ENCODE measurements at places on chromosomes 2 and 18.

DNA sequence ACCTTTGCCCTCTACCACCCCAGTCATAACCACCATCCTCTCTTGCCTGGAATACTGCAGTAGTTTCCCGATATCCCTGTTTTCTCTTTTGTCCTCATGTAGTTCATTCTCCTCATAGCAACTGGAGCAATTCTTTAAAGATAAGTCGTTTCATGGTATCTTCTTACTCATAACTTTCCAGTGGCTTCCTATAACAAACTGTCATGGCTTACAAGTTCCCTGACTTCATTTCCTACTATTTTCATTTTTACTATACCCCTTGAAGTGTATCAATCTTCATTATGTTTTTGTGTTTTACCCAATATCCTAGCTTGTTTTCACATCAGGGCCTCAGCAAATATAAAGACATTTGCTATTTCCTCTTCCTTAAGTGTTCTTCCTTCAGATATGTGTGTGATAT, 83.7 kb upstream of the PROKR1 start:
- DNase-seq: no peak

DNA sequence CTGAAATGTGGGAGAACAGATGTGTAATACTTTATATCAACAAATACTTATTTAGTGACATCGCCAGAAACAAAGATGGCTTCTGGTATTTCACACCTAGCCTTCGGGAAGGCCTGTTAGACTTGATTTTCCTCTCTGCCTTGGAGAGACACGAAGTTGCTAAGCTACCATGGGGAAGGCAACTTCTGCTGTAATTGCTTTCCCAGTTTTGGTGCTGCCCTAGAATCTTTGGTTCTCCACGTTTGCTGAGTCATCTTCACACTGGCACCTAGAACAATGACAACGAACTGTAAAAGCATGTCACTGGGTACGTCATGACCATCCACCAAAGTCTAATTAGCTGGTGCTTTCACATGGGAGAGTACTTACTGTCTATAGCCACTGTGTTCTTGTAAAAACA, 58.7 kb upstream of the ACTR3 start:
- DNase-seq: peak; percentile 81

GRCh38 chr2:47808614-47809013, 25.7 kb downstream of the MSH6 start:
- no peak for DNase-seq

DNA sequence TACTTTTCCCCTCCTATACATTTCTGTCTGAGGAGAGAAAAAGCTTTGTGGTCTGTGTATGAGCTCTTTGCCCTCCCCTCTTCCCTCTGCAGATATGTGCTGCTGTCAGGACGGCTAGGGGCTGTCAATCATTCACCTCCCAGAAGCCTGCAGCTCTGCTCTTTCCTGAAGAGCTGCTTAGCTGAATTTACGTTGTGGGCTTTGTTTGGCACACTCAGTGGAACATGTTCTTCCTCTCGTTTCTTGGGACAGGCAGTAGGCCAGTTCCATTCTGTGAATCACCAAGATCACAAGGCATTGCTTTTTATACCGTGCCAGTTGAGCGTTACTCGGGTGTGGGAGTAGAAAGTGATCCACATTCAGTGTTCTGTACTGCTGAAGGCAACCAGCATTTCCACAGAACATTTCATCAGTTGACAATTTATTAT, 136.7 kb downstream of the LAMA3 start:
- peak; percentile 68 for DNase-seq

GRCh38 chr2:181461056-181461997, 4.1 kb downstream of the ITGA4 start:
- DNase-seq: no peak

GRCh38 chr2:29469961-29470360, 354.7 kb downstream of the CLIP4 start:
- DNase-seq: no peak

DNA sequence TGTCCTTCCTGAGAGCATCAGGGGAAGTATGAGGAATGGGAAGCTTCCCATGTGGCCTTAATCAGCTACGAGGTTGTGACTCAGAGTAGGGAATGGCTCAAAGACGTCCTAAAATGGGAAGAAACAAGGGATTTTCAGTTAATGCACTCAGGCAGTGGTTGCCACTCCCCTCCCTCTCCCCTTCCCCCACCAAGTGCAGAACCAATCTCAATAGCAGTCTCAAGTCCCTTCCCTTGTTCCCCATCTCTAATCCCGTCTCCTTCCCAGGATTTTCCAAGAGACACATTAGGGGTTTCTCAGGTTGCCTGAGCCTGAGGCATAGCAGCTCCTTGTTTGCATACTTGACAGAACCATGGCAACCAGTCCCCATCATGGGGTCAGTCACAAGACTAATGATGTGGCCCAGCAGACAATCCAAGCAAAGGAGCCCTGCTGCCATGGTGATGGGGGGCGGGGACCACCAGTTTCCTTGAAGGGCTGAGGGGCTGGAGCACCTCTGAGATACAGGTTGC, 18.2 kb upstream of the RESP18 start:
- no peak for DNase-seq

- DNase-seq: no peak
Observed at GRCh38 chr2:222108497-222108896, 190.3 kb downstream of the PAX3 start.

DNA sequence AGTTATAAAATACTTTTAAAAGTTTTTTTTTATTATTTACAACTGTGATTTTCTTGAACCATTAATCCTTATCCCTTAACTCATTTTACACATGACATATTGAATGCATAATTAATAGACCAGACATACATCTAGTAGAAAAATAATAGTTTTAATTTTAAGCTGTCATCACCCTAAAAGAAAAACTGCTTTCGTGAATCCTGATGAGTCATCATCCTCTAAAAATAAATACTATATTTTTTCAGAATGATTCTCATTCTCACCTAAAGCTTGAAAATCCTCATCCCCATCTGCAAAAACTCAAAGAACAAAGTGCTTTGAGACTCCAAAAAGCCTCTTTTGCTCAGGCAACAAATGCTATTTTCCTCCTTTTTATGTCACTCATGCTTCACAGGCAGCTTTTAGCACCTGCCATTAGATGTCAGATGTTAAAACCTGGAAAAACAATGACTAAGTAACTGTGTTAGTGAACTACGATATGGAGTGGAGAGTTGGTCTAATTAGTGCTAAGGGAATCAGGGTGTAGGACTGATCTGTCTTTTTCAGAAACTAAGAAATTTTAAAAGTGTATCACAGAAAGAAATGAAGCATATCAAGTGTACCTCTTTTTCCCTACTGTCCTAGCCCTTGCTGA, 297.6 kb downstream of the TMX3 start:
- no peak for DNase-seq

DNA sequence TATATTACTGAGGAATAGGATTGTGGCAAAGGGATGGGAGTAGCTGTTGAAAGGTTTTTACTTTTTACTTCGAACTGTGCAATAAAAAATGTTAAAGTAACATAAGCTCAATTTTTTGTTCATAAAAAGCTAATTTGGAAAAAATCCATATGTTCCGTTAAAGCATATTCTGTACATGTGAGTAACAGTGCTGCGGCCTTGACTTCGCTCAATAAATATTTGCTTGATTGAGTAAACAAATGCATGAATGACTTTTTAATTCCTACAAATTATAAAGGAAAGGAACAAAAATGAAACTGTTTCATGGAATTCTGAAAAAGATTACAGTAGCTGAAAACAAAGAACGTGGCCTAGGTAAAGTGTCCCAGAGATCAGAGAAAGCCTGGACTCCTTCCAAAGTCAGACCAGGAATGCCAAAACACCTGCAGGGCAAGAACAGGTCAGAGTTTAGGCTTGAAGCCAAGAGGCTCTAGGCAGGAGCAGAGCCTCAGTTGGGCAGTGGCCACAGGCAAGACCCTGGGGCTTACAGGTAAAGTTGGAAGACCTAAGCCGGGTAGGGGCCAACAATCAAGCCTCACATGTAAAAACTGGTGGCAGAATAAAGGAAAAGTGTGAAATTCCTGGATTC, 44.3 kb upstream of the FIGN start:
- DNase-seq: no peak

GRCh38 chr2:158734442-158734841, 60.7 kb upstream of the DAPL1 start:
- DNase-seq: no peak

GRCh38 chr2:28276076-28276618, 116.5 kb upstream of the FOSL2 start:
- peak; percentile 88 for DNase-seq

DNA sequence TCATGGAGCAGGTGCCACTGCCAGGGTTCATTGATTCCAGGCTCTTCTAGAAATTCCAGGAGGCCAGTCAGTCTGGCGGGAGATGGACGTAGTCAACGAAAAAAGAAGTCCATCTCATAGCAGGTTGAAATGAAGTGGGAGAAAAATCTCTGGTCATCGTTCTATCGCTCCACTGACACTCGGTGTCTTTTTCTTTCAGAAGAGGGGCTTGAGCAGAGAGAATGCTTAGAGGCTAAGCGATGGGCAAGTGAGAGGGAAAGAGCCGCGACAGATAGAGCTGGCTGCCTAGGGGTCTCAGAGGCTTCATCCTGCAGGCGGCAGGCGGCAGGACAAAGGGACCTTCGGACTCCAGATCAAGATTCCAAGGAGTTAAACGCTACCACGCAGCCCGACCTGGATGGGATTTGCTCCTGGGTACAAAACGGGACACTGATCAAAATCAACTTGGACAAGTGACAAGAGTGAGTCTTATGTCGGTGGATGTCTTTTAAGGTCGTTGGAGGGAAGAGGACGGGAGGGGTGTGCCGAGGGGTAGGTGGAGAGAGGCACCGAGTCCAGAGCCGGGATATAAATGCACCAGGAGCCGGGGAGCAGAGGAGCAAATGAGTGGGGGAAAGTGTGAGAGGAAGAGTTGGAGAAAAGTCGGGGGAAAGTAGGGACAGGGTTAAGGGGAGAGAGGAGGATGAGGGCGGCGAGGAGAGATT, 677 bp upstream of the TMEM178A start:
- DNase-seq: no peak

DNA sequence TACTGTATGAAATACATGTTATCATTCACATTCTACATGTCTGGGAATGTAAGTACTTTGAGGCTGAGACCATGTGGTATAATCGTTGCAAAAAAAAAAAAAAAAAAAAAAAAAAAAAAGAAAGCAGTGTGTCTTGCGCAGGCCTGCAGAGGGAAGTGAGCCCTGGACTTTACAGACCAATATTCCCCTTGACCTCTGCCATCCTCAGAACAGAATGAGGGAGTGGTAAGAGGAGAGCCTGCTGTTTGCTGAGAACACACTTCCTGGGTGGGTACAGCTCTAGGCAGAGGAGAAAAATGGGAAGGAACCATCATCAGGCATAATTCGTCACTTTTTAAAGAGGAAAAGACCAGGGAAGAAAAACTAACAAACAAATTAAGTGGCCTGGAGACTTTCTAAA, 28.8 kb upstream of the TBC1D8 start:
- no peak for DNase-seq

- no peak for DNase-seq
Observed at GRCh38 chr2:39686456-39686855, 20.7 kb downstream of the TMEM178A start.

- DNase-seq: no peak
Observed at GRCh38 chr2:95348609-95349567, 51.7 kb downstream of the KCNIP3 start.

DNA sequence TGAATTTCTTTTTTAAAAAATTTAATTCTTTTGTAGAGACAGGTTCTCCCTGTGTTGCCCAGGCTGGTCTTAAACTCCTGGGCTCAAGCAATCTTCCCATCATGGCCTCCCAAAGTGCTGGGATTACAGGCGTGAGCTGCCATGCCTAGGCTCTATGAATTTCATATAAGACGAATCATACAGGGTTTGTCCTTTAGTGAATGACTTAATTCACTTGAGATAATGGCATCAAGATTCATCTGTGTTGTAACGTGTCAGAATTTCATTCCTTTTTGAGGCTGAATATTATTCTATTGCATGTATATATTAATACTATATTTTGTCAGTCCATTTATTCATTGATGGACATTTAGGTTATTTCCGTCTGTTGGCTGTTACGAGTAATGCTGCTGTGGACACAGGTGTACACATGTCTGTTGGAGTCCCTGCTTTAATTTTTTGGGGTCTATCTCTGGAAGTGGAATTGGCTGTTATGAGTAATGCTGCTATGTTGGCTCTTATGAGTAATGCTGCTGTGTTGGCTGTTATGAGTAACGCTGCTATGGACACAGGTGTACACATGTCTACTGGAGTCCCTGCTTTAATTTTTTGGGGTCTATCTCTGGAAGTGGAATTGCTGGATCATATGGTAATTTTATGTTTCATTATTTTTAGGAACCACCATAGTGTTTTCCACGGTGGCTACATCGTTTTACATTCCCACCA, 210.6 kb downstream of the CAMKMT start:
- DNase-seq: no peak

- no peak for DNase-seq
Observed at GRCh38 chr18:76613053-76613754, 118.2 kb upstream of the ZNF516 start.

GRCh38 chr2:104654811-104655210, 199.1 kb upstream of the POU3F3 start:
- no peak for DNase-seq

DNA sequence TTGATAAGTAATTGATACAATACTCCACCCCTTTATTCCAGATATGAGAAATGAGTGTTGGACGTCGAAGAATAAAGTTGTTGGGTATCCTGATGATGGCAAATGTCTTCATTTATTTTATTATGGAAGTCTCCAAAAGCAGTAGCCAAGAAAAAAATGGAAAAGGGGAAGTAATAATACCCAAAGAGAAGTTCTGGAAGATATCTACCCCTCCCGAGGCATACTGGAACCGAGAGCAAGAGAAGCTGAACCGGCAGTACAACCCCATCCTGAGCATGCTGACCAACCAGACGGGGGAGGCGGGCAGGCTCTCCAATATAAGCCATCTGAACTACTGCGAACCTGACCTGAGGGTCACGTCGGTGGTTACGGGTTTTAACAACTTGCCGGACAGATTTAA, 26.3 kb downstream of the B3GNT2 start:
- DNase-seq: no peak

- no peak for DNase-seq
Observed at GRCh38 chr2:61582165-61582564, 44.0 kb upstream of the XPO1 start.

DNA sequence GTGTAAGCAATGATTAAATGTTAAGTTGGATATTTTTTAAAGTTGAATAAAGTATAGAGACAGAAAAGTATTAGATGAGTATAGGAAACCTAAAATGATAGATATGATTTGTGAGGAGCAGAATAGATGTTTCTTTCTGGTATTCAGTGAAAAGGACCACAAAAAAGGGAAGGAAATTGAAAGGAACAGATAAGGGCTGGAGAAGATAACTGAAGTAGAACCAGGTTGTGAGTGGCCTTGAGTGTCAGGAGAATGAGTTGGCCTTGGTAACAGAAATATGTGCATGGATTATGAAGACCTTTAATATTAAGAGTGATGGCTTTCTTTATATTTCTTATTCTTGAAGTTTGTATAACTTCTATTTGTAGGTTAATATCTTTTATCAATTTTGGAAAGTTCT, 543.5 kb downstream of the METTL4 start:
- DNase-seq: no peak

DNA sequence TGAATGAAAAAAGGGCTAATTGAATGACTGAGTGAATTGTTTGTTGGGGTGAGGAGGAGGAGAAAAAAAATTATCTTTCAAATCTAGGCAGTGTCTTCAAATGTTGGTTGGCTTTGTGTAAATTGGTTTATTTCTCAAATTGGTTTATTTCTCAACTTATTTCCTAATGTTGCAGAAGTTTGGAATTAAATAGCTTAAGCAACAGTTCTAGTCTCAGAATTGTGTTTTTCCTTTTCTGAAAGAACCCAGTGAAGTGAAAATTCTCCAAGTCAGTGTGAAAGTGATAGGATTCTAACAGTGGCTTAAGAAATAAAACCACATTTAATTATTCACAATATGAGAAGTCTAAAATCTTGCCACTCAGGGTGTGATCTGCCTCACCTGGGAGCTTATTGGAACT, 54.6 kb upstream of the LYPD6B start:
- no peak for DNase-seq

- no peak for DNase-seq
Observed at GRCh38 chr2:23571527-23572282, 186.7 kb downstream of the KLHL29 start.

All from epithelial cell of prostate (primary cell).